Mammary epithelial cell (primary cell): ENCODE measurements at places on chromosomes 4 and X. TPM values are rescaled to one million over a fixed set of nuclear protein-coding genes. Genes with fewer than 3 reads are reported as not detected.

Gene IL21
- not detected in 2 replicates for total RNA-seq

Gene MAGEE1
- 3.3 TPM for total RNA-seq

Gene XPNPEP2
- not detected for total RNA-seq

Gene HHIP
- 2.8 and 3.4 TPM in 2 replicates for total RNA-seq

Gene CCKAR
- not detected in 2 replicates for total RNA-seq

Gene GPR82
- total RNA-seq = not detected in 2 replicates

Gene CLDN24
- not detected in 2 replicates for total RNA-seq

Gene CLDN22
- total RNA-seq = not detected in 2 replicates

Gene PCDH7
- 94.5 TPM for total RNA-seq

Gene HSFX4
- total RNA-seq = not detected

Gene ZMYM3
- total RNA-seq = 14.7 TPM

Gene IL2
- not detected in 2 replicates for total RNA-seq

Gene TKTL2
- total RNA-seq = not detected

Gene TMEM150C
- total RNA-seq = 0.16 and 0.59 TPM in 2 replicates

Gene CDKL5
- 8.3 TPM for total RNA-seq

Gene PHEX
- total RNA-seq = 2.0 TPM in 2 replicates

Gene P2RY10
- not detected in 2 replicates for total RNA-seq

Gene SH3RF1
- total RNA-seq = 38.2 TPM
